NCI-H2171 (cell line): ENCODE measurements at places on chromosomes 3 and 15.

- DNase-seq: no peak
Measured at GRCh38 chr3:139281096-139281495, 62.7 kb upstream of the MRPS22 start.

- DNase-seq: no peak
Measured at GRCh38 chr3:13146643-13147143, 73.5 kb upstream of the IQSEC1 start.

DNA sequence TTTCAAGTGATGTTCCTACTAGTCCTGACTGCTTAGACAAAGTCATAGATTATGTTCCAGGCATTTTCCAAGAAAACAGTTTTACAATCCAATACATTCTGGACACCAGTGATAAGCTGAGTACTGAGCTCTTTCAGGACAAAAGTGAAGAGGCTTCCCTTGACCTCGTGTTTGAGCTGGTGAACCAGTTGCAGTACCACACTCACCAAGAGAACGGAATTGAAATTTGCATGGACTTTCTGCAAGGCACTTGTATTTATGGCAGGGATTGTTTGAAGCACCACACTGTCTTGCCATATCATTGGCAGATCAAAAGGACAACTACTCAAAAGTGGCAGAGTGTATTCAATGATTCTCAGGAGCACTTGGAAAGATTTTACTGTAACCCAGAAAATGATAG lies 3.8 kb downstream of the TIPARP start:
- DNase-seq: no peak

GRCh38 chr3:189724356-189724755 lies 93.2 kb downstream of the TP63 start:
- peak; percentile 19 for DNase-seq
